ENCODE measurements at places on chromosomes 12 and 14. TPM values are rescaled to one million over a fixed set of nuclear protein-coding genes. Genes with fewer than 3 reads are reported as not detected.

- DNase-seq: no peak
These were observed 184.7 kb downstream of the SRGAP1 start for GRCh38 chr12:64029013-64029857.

DNA sequence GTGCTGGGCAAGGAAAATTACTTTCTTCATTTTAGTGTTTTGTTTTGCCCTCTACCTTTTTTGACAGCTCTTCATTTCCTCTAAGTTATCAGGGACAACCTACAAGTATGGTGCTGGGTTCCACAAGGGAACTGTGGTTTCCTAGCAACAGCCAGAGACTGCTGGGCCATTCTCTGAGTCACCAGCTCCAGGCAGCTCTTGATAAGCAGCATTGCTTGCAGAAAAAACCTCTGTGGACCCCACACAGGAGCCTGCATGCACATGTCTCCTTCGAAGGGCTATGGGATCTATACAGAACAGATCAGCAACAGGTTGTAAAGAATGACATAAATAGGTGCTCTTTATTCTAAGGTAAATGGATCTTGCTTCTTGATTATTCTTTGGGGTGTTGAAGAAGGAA is 81.0 kb upstream of the CCDC196 start:
- no peak for DNase-seq

DNA sequence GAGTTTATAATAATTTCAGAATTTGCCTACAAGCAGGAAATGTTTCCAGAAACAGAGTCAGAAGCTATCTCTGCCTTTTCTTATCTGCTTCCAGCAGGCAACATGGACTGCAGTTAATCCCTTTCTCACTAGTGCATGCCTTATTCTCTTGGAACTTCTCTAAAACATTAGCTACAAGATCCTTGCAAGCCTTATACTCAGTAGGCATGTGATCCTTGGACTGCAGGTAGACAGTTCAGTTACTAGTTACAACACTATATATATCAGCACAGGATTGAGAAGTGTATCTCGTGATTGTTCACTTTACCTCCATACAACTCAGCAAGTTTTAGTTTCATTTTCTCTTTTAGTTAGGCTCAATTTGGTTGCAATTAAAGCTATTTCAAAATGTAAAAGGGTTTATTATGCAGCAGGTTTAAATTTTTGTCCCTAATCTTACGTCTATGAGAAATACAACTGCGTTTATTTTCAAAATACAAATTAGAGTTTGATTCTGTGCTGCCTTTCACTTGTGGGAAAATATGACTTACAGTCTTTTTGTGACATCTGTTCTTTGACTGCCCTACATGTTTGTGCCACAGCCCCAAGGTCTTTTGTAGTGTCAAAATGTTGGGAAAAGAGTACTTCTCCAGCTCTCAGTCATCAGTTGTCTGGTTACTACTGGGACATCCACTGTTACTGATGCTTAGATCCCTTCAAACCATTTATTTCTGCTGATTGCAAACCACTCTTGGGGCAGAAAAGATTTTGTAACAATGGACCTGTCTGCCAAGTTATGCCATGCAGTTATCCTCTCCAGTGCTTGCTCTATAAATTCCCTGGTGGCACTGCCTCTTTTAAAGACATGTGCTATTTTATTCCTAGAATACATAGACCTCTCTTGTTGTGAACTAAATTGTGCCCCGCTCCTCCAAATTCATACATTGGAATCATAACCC is 709.0 kb upstream of the FOXG1 start:
- DNase-seq: no peak

- no peak for DNase-seq
These were observed 133.6 kb downstream of the TTLL5 start for GRCh38 chr14:75794615-75795038.

The DAO gene
- not detected for polyA plus RNA-seq

The RD3L gene
- 2.9 TPM for polyA plus RNA-seq

GRCh38 chr12:126191031-126191891 is 1126.0 kb downstream of the AACS start:
- no peak for DNase-seq

DNA sequence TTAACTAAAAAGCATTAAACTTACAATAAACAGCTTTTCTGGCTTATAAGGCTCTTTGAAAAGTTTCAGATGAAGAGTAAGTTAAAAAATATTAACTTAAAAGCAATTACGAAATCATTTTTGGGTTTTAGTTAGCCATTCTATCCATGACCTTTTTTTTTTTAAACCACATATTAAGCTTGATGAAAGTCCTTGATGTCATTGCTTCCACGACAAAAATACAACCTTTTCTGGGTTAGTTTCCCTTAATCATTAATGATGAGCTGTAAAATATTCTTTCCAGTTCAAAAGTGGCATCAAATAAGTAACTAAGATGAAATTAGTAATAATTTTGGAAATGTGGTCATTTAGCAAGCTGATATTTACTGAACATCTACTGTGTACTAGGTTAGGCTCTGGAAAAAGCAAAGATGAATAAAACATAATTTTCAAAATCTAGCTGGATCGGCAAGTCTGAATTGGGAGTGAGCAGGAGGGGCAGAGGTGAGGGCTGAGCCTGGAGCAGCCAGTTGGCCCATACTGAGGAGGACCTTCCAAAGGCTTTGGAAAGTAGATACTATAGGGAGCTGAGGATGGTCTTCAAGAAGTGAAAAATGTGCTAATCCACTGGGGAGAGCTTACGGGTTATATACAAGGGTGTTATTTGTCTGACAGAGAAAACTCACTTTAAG is 345.2 kb downstream of the ZFP36L1 start:
- no peak for DNase-seq

The MYF6 gene
- polyA plus RNA-seq: 0.04 TPM

- DNase-seq: peak; percentile 44
These were observed 149.7 kb upstream of the ARHGAP5 start for GRCh38 chr14:31927348-31927832.

- DNase-seq: no peak
These were observed 7.4 kb upstream of the OR6J1 start for GRCh38 chr14:22651586-22651985.

The LRRC23 gene
- polyA plus RNA-seq: 16.6 TPM

DNA sequence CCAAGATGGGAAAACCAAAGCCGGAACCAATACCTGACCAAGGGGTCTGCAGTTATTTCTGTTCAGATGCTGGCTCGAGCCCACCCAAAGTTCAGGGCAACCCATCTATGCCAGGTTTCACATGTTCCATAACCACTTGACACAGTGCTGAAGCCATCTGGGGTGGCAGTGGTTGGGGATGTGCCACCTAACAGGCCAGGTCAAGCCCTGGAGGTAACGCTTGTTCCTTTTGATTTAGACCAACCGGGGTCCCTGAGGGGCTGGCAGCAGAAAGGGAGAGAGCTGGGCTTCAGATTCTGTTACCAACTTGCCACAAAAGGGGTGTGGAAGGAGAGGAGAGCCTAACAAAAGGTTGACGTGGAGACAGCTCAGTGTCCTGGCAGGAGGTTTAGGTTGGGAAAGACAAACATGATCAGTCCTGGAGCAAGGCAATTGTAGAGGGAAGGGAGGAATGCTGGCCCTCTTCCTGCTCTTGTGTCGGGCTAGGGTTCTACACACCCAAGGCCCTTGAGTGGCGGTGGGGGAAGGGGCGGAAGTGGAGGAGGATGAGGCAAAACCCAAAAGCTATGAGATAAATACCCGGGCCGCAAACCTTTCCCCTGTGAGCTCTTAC is 31.9 kb downstream of the CACNA2D4 start:
- no peak for DNase-seq

- no peak for DNase-seq
These were observed 41.9 kb downstream of the PTGER2 start for GRCh38 chr14:52356025-52356424.

GRCh38 chr14:100771121-100771800 is 44.6 kb downstream of the DLK1 start:
- no peak for DNase-seq

GRCh38 chr12:124914392-124915238 is at the start of gene UBC:
Gene UBC (minus strand): TSS chr12:124914650. CDS start chr12:124913771, 879 bp downstream.
- DNase-seq: peak; percentile 94

DNA sequence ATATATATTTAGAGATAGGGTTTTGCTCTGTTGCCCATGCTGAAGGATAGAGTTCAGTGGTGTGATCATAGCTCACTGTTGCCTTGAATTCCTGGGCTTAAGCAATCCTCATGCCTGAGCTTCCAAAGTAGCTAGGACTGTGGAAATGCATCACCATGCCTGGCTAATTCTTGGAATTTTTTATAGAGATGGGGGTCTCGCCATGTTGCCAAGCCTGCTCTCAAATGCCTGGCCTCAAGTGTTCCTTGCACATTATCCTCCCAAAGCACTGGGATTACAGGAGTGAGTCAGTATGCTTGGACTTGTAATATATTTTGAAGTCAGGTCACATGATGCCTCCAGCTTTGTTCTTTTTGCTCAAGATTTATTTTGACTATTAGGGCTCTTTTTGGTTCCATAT is 178.0 kb downstream of the RPAP3 start:
- DNase-seq: no peak

DNA sequence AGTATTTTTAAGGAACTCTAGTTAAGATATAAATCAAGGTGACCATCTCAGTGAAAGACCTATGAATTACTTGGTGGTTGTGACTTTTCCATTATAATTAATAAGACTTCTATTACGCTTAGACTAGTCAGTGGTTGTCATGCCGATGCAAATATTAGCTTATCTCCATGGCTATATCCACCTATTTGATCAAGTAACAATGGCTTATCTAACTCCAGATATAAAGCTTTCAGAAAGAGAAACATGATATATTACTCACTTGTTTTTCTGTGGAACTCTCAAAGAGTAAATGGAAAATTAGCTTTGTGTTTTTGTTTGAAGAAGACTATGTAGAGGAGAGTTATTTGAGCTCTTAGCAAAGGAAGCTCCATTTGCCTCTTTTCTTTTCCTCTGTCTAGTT is 323.8 kb upstream of the DCN start:
- DNase-seq: no peak

- DNase-seq: no peak
These were observed 37.3 kb upstream of the DCN start for GRCh38 chr12:91219919-91220318.

GRCh38 chr14:89892953-89893352 is 61.6 kb downstream of the EFCAB11 start:
- DNase-seq: no peak

GRCh38 chr12:75579552-75579951 is 68.1 kb upstream of the KRR1 start:
- no peak for DNase-seq

- DNase-seq: no peak
These were observed 822.3 kb downstream of the LRFN5 start for GRCh38 chr14:42428996-42429395.

- no peak for DNase-seq
These were observed 26.8 kb downstream of the KLRK1 start for GRCh38 chr12:10362828-10363657.

DNA sequence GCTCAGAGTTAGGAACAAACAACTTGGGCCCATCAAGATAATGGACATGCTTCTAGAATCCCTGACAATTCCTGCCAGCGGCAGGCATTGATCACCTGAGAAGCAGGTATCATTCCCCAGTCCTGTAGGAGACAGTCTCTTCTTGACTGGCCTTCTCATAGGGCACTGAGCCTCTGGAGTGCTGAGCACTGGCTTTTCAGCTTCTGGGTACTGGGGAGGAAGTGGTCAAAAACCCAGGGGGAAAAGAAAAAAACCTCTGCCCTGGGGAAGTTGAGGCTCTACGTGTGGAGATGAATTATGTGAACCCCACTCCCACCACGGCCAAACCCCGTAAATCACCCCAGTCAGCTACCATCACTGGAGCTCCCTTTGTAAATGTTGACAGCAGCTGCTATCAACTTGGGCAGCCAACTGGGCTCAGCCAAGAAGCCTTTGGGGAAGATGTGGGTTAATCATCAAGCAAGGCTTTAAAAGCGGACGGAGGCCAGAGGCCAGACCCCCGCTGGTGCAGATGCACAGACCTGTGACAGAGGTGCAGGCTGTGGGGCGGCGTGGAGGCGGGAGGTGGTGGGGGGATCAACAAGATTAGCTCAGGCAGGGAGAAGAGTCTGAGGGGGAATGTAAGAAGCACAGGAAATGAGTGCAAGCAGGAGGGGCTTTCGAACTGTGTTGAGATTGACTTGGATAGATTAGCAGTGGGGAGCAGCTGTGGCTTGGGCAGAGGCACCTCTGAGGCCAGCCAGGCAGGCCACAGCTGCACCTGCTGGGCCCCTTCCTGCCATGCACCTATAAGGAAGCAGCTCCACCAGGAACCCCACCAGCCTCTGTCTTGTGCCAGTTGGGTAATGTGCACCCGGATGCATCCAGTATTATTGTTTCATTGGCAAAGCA is 105.4 kb upstream of the HIF1A start:
- DNase-seq: no peak

The NXPH4 gene
- polyA plus RNA-seq: 1.8 TPM

- DNase-seq: no peak
These were observed 22.5 kb upstream of the BICD1 start for GRCh38 chr12:32084017-32084688.

DNA sequence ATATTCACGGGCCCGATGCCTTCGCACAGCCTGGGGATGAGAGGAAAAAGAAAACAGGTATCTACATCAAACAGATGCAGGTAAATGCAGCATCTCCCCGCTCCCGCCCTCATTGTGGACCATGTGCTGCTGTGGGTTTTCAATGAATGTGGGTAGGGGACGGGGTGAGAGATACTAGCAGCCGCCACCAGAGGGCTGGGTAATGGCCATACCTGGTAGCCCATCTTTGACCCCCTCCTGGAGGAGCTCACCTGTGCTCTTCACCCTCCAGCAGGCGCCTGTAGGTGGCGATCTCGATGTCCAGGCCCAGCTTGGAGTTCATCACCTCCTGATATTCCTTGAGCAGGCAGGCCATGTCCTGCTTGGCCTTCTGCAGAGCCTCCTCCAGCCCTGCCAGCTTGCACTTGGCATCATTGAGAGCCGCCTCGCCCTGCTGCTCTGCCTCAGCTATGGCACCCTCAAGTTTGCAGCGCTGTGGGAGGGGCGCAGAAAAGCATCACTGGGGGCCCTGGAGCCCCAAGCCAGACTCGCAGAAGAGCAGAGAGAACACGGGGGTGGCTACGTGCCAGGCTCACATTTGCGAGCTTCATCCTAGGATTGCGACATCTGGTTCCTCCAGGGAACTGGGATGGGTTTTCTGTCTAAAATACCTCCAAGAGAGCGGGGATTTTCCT is 10.2 kb downstream of the KRT82 start:
- no peak for DNase-seq

The ARHGEF25 gene
- 49.2 TPM for polyA plus RNA-seq

DNA sequence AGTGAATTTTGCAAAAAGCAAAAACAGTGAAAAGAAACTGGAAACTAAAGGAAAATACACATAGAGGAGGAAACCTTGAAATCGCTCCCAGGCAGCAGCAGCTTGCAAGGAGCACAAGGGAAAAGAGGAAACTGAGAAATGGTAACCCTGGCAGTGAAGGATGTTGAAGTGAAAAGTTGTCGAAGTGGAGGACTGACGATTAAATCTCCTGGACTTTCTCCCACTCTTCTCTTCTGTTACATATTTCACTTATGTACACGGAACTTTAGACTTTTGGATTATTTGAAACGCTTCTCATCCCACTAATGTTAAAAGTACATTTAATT is 388.8 kb upstream of the USP15 start:
- DNase-seq: no peak

GRCh38 chr12:57459750-57460467 is at the start of gene GLI1:
Gene GLI1 (plus strand): TSS chr12:57459785. CDS start chr12:57463692, 3,907 bp downstream.
- DNase-seq: no peak

The ACTR10 gene
- 64.6 TPM for polyA plus RNA-seq

Measured in heart right ventricle (tissue), 16 donors.